Mesendoderm (in vitro differentiated cells): ENCODE measurements at places on chromosomes 4 and X.

DNA sequence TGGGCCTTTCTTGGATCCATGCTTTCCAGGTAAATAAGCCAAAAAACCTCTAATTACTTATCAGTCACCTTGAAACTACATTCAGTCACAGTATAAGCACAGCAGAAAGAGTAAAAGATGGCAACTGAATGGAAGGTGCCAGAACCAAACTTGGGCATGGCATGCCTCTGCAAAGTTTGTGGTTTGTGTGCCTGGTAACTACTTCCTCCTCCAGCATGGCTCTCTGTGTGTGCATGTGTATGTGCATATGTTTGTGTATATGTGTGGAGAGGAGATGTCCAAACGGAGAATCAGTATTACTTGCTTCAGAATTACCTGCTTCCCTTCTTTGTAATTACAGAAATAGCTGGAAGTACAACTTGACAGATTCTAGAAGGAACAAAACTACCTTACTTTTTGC, 67.5 kb downstream of the AGTR2 start:
- DNase-seq, result no peak

DNA sequence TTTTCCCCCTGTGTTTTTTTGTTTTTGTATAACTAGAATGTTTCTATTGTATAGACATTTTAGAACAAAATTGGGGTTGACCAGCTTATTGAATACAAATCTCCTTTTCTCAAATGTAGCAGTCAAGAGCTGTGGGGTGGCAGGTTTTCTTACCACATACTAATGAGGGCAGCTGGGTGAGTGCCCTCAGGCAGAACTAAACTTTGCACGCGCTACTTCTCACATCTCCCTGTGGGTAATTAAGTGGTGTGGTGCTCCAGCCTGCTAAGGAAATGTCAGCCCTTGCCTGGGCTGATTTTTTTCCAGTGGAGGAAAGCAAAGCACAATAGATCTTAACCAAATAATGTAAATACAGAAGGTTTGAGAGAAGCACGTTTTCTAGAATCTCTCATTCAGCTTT, 717.6 kb upstream of the TENM3 start:
- DNase-seq, result peak; percentile 30

DNA sequence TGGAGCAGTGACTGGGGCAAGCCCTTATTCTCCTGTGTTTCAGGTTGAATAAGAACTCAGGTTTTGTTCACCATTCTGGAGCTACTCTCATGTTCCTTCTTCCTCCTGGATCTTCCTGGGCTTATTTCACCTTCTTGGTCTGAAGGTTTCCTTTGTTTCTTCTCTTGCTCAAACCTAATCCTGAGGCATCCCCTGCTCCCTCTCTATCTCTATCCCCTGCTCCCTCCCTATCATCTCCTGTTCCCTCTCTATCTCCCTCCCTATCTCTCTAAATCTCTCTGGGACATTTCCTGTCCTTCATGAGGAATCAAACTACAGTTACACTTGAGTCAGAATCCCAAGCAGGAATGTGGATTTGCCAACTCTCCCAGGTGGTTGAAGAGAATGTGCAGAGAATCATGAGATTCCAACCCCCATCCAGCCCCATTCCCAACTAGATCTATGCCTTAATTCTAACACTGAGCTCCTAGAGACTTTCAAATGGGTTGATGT, 134.9 kb upstream of the ZIC3 start:
- peak; percentile 92 for DNase-seq

DNA sequence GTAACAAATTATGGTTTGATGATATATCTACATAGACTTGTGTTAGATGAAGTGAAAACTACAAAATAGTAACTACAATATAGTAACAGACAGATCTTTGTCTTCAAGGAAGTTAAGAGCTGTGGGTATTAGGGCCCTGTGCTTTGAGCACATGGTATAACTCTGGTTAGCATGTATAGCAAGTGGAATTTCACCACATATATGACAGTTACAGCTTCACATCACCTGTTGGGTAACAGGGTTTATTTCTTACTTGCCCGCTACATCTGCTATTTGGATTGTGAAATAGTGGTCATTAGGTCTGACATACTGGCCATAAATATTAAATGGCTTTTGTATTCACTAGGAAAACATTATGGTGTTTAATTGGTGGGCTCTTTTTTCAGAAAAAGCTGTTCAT, 20.2 kb downstream of the OFD1 start:
- DNase-seq, result no peak

DNA sequence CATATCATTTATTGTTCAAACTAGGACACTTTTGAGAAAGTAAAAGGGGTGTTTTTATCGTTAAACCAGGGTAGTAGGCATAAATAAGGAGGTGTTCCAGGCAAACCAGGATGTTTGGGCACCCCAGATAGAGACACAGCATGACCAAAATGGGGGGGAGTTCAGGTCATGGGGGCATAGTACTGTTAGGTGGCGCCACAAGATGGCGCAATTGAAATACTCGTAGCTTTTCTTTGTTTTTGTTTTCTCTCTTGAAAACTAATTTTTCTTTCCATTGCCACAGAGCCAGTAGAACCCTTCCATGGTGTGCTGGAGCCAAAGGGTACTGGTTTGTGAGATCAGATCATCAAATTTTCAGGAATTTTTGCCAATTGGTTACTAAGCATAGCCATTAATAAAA, 283.4 kb downstream of the BCOR start:
- no peak for DNase-seq

DNA sequence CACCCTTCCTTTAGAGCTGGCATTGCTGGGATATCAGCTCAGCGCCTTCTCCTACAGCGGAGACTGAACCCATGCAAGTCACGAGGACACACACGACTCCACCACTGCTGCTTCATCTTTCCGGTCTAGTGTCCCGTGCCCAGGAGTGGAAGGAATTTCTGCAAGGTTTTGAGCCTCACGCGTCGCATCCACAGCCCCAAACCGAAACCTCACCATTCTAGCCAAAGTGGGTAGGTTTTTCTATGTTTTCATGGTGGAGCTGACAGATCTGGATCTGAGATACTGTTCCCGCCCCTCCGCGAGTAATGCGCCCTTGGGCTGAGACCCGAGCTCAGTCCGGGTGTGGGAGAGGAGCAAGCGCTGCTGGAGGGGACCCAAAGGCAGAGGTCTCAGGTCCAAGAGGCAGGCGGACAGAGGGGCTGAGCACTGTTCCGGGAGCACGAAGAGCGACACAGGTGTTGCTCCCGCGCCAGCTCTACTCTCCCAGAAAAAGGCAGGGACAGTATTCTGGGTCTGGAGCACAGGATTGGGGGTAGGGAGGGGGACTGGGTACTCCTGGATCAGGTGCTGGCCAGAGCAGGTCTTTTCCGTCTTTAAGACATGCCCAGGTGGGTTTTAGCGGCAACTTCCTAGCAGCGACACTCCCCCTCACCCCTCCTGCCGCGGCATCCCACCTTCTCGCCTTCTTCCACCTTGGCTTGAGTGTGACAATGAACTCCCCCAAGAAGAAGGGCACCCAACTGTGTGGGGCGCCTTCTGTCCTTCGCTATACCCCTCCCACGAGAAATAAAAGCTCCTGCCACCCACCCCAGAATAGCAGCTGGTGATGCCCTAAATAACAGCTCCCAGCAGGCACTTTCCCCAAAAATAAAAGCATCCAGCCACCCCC, 1.8 kb downstream of the EPHA5 start:
- DNase-seq, result peak; percentile 60

DNA sequence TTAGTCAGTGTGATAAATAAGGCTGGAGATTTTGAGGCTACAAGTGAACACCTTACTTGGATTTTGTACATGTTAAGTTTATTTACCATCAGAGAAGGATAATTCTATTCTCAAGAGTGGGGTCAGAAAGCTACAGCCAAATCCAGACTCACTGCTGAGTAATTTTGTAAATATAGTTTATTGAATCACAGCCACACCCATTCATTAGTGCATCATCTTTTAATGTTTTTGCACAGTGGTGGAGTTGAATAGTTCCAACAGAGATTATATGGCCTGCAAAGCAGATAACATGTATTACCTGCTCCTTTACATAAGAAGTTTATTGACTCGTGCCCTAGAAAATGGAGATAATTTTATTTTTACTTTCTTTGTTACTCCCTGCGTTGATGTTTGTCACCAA, 60.4 kb downstream of the PCDH18 start:
- no peak for DNase-seq

DNA sequence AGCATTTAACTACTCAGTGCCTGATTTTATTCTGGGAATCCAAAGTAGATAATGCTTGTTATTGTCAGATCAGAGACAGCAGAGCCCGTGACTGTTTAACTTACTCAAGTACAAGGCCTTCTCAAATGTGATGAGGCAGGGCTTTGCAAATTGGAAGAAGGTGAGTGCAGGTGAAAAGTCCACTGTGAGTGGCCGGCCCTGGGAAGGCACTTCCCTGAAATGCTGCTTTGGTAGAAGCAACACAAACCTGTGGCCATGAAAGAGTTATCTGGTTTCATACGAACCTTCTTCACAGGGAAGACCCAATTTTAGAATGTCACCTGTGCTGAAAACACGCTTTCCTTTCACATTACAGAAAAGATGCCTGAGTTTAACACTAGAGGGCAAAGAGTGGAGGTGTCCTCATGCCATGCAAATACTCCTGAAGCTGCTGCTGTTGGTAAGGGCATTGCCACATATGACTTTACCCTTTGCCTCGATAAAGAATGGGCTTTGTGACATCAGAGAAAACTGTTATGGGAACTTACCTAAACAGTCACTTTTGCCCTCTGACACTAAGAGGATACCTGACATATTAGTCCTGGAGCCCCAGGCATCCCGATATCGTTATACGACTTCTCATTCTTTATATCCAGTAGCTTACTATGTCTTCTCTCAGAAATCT, 8.0 kb downstream of the PPARGC1A start:
- no peak for DNase-seq

DNA sequence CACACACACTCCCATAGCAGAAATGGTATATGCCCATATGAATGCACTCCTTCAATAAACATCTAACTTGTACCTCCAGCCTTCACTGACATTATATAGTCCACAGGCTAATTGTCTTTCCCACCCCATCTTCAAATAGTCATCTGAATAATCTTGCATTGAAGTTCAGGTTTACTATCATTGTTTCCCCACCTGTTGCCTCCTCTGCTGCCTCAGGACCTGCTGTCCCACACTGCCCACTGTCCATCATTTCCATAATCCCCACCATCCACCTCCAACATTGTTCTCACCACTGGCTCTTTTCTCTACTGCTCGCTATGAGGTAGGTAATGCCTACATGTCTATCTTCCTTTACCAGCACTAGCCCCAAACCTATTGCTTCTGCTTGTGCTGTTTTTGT, 66.1 kb downstream of the TBC1D9 start:
- no peak for DNase-seq

DNA sequence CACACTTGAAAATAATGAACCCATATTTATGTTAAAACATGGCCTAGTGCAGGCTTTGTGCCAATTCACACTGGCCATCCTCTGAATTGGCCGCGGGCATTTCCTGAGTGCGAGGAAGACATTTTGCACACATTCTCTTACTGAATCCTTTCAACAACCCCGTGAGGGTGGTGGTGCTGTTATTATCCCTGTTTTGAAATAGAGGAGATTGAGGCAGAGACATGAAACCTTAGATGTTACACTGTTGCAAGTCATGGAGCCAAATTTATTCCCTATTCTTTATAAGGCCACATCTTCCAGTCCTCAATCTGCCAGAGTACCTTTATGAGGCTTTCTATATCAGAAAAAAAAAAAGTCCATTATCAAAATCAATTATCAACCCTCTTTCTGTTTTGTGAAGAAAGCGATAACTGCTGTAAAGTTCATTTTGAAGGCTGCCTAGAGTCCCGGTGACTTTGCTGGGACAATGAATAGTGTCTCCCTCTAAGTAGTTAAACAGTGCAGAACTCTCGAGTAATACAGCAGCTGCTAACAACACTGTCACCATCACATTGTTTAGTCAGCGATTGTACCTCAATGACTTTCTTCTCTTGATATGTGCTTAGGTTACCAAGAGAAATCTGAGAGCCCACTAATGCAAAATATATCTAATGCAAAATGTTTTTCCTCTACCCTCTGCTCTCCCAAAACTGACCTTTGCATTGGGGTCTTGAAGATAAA, 242.3 kb upstream of the PPARGC1A start:
- no peak for DNase-seq
